ENCODE measurements at places on chromosomes 3 and 15.

GRCh38 chr3:144840866-144841265 lies 869.2 kb downstream of the DIPK2A start:
- no peak for DNase-seq

DNA sequence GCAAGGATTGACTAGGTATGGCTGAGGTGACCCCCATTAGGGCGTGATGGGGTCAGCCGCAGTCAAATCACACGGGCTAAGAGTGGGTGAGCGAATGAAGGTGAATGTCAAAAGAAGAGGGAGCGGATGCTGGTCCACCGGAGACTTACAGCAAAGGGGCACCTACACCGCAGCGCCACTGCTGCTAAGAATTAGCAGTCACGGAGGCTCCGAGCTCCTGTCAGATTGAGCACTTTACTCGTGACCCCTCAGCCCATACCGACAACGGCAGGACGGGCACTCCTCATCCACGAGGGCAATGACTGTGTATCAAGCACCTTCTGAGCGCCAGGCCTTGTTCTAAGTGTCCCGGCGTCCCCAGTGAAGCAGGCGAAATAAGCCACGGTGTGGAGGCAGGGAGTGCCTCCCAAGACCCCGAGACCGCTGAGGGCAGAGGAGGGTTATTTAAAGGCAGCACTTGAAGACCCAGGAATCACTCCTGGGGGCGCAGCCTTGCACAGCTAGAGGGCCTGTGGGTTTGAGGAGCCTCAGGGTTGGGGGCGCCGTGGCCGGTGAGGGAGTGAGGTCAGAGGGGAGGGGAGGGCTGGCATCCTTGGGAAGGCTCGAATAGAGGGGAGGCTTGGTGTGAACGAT lies 61.6 kb upstream of the GATA2 start:
- no peak for DNase-seq

- no peak for DNase-seq
Measured at GRCh38 chr3:44915702-44916438, 41.5 kb downstream of the TGM4 start.

GRCh38 chr3:141083836-141084649 lies 32.9 kb downstream of the SPSB4 start:
- no peak for DNase-seq

DNA sequence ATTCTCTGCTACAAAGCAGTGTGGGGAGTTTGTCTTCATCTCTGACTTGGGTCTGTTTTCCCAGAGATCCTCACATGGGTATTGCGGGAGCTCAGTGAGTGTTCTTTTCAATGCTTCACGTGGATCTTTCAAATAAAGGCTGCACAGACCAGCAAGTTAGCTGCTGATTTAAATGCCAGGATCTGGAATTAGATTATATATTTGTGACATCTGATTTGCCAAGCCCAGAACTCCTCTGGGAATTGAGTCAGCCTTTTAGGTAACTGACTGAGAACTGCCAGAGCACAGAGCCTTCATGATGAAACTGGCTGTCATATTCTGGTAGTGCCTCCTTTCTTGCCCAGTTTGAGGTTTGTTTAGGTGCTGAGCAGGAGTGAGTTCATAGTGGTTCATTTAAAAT lies 14.7 kb downstream of the EDEM1 start:
- DNase-seq, result no peak

- no peak for DNase-seq
Measured at GRCh38 chr3:33505027-33505426, 64.8 kb upstream of the UBP1 start.

GRCh38 chr3:187062526-187063177 lies 76.6 kb downstream of the RPL39L start:
- no peak for DNase-seq

DNA sequence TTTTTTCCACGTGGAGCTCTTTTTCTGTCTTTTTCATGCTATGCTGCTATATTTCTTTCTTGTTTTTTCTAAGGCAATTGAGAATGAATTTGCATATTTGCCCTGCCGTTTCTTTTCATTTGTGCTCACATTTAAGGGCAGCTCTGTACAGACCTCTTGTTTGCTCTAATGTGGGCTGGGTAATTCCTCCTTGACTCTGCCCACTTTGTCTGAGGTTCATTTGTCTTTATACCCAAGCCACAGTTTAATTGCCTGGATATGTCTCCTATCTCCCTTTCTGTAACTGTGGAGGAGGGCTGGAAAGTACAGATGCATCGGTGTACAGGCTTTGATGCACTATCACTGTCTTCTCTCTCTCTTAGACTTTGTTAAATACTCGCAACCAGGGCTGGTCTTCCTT lies 195.9 kb downstream of the EPHB1 start:
- no peak for DNase-seq

DNA sequence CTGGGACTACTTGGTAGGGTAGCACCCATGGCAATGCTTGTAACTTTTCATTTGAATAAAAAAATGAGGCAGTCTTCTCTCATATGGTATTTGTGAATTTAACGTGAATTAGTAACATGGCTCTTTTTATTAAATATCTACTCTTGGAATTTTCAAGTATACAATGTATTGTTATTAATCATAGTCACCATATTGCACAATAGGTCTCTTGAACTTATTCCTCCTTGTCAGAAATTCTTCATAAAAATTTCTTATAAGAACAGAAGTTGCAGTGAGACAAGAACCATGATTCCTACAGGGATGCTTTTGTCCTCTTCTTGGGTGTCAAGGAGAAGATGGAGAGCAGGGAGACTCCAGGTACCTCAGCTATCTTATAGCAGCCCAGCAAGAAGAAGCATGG lies 203.8 kb upstream of the FEZF2 start:
- DNase-seq, result no peak

GRCh38 chr3:53941950-53942349 lies 50.3 kb upstream of the SELENOK start:
- DNase-seq, result no peak

DNA sequence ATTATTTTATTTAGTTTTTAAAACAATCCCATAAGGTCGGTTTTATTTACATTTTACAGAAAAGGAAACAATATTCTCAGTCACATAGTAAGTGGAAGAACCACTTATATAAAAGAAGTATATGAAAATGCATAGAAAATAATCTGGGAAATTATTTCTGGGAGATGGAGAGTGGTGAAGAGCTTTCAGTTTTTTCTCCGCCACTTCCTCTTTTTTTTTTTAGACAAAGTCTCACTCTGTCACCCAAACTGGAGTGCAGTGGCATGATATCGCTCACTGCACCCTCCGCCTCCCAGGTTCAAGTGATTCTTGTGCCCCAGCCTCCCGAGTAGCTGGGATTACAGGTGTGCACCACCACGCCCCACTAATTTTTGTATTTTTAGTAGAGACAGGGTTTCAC lies 21.2 kb downstream of the RAD51 start:
- DNase-seq, result no peak

- no peak for DNase-seq
Measured at GRCh38 chr15:53758412-53758811, 1.1 kb downstream of the WDR72 start.

- no peak for DNase-seq
Measured at GRCh38 chr3:64650715-64651114, 37.1 kb downstream of the ADAMTS9 start.

GRCh38 chr3:176190755-176191154 lies 1006.5 kb downstream of the TBL1XR1 start:
- no peak for DNase-seq

DNA sequence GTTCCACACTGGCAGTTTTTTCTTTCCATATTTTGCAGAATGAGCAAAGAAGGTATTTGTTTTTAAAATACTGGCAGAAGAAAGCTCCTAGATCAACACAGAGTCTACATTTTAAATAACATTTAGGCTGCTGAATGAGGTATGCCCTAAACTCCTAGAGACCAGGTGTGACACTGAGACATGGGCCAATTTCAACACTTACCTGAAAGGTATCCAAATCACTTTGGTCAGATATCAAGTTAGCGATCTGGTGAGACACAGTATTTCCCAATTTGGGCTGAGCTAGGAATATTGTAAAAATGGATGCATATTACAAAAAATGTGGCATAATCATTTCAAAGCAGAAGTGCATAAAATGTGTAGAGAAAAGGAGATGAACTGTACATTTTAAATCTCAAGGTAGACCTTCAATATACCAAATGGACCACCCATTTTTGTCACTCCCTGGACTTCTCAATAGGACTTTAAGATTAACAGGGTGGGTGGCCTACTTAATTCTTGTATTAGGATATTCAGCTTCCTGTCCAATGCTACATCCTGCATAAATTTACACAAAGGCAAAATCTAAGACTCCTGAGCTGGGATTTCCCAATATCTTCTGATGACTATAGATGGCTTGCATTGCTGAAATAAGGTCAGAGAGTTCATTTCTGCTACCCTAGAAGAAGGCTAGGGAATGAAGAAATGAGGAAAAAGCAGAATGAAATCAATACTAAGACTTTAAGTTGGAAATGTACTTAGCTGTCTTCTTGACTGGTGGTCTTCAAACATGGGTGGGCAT lies 487.8 kb downstream of the FOXP1 start:
- no peak for DNase-seq

GRCh38 chr3:3578718-3579117 lies 220.5 kb upstream of the LRRN1 start:
- peak; percentile 34 for DNase-seq

DNA sequence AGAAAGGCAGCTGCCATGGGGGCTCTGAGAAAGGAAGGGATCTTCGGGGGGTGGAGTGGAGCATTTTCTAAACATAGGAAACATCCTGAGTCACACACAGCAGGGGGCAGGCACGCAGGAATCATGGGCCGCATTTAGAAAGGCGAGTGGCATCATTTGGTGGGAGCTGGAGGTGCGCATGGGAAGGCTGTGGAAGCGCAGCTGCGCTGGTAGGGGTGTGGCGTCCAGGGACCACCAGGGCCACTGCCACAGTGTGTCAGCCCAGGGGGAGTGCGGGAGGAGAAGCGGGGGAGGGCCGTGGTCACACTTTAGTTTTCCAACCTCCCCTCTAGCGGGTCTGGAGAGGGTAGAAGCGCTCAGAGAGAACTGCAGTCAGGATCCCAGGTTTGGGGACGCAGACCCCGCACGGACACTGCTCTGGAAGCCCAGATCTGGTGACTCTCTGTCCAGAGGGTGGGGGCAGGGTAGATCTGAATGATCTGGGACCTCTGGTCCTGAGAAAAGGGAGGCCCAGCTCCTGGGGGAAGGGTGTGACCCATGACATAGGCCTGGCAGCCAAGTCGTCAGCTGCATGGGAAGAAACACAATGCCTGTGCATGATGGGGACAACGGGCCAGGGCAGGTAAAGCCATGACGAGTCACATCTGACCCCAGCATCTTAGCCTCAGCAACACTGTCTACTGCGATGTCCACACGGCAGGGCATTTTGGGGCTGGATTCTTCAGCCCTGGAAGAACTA lies 88.0 kb upstream of the IQSEC1 start:
- no peak for DNase-seq

GRCh38 chr3:156175570-156175969 lies 55.2 kb downstream of the KCNAB1 start:
- DNase-seq, result no peak

GRCh38 chr3:177519588-177519987 lies 322.3 kb upstream of the TBL1XR1 start:
- DNase-seq, result no peak

DNA sequence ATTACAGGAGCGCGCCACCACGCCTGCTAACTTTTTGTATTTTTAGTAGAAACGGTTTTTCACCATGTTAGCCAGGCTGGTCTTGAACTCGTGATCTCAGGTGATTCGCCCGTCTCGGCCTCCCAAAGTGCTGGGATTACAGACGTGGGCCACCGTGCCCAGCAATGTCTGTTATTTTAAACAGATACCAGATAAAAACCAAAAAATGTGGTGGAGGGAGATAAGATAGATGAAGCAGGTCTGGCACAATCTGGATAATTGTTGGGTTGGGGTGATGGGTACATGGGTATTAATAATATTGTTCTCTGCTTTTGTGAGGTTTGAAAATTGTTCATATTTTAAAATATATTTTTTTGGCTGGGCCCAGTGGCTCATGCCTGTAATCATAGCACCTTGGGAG lies 4.7 kb downstream of the RNF111 start:
- no peak for DNase-seq

DNA sequence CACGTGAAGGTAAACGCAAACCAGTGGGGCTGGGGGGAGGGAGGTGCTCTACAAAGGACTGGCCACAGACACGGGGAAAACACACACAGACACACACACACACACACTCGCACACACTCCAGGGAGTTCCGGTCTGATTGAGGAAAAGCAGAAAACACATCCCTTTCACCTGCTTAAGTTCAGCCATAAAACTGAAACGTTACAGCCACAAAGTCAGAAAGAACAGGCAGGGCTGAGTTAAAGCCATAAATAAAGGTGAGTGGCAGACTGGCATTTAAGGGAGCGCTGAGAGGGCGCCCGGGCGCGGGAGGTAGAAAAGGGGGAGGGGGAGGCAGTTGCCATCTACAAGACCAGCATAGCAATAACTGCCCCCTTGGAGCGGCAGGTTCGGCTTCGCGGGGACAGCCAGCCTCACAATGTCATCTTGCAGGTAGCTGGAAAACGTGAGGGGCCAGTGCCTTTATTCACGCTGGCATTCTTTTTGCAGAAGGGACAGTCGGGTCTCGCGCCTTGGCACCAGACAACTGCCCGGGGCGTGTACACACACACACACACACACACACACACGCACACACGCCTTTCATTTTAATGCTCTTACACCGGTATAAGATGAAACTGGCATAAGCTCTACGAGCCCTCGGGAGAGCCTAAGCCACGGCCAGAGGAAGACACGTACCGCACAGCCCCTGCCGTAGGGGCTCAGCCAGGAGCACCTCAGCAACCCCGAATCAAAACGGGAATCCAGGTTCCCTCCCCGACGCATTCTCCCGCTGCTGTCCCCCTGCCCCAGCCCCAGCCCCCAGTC lies 866 bp downstream of the TNIK start:
- peak; percentile 13 for DNase-seq

GRCh38 chr3:97871186-97871585 lies 49.4 kb downstream of the CRYBG3 start:
- no peak for DNase-seq

DNA sequence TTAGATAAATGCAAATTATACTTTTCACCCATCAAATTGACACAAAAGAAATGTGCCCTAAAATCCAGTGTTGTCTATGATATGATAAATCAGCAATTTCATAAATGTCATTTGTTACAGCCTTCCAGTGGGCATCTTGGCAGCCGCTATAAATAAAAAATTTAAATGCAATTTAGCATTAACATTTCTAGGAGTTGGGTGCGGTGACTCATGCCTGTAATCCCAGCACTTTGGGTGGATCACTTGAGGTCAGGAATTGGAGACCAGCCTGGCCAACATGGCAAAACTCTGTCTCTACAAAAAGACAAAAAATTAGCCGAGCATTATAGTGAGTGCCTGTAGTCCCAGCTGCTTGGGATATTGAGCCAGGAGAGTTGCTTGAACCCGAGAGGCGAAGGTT lies 65.9 kb upstream of the POMGNT2 start:
- no peak for DNase-seq

DNA sequence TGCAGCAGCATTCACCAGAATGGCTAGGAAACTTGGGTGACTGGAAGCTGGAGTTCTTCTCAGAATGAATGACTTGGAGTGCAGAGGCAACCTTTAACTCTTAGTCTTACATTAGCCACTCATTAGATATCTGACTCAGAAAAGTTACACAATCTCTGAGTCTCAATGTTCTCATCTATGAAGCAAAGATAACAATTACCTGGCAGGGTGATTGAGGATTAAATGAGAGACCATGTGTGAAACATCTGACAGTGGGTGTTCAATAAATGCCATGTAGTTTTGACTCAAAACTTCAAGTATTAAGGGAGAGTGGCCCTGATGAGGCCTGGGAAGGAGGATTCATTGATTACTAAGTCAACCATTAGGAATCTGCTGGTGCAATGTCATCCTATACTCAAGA lies 48.3 kb downstream of the MRPL3 start:
- DNase-seq, result no peak

- no peak for DNase-seq
Measured at GRCh38 chr15:39301589-39301999, 279.3 kb upstream of the THBS1 start.

GRCh38 chr3:106817706-106818105 lies 559.5 kb upstream of the CCDC54 start:
- no peak for DNase-seq
